ENCODE measurements at places on chromosomes 6 and 20. TPM values are rescaled to one million over a fixed set of nuclear protein-coding genes. Genes with fewer than 3 reads are reported as not detected.

DNA sequence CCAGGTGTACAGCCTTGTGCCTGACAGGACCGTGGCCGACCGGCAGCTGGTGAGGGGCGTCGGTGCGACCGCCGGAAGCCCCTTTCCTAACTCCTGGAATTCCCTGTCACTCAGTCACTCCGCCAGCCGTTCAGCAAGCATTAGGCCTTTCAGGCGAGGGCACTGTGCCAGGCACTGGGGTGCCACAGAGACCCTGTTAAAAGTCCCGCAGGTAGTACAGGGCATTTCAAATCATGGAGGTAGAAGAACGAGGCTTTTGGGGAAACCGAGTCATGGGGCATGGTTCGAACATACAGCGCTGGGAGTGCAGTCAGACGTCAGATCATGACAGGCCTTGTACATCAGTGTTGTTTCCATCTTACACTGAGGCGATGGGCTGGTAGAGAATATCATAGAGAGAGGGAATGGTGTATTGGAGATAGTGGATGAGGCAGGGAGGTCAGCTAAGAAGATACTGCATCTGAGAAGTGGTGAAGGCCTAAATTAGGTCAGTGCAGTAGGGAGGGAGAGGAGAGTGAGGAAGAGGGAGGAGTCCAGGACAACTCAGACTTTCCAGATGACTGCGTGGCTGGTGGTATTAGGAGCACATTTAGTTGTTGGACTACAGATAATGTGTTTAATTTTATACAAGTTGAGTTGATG is 892 bp upstream of the DXO start:
- H3K27me3 ChIP-seq = no peaks in the 10 kb centered on the region
- H3K4me1 ChIP-seq = peaks cover 21% of the 10 kb centered on the region
- H3K4me3 ChIP-seq = peak overlapping the region; percentile 86
- peak; percentile 66 for DNase-seq

DNA sequence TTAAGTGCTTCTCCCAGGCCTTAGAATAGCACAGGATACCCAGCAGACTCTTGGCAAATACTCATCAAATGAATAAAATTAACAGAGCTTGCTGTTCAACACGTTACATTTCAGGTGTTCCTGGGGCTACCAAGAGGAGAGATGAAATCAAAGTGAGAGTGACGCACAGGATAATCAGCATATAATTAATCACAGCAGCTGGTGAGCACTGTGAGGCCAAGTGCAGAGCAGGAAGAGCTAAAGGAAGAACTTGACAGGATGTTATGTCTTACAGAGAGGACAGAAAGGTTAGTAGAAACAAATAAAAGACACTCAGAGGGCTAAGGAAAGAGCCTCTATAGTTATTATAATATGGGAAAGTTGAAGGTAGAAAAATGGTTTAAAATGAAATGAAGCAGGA is 8.8 kb downstream of the PPIL1 start:
- H3K36me3 ChIP-seq = peaks cover 33% of the 10 kb centered on the region
- DNase-seq = no peak
- H3K27me3 ChIP-seq = no peaks in the 10 kb centered on the region
- H3K4me3 ChIP-seq = no peak overlapping the region
- H3K4me1 ChIP-seq = peaks cover 4% of the 10 kb centered on the region

The PRPH2 gene
- polyA plus RNA-seq = 5.4 TPM

DNA sequence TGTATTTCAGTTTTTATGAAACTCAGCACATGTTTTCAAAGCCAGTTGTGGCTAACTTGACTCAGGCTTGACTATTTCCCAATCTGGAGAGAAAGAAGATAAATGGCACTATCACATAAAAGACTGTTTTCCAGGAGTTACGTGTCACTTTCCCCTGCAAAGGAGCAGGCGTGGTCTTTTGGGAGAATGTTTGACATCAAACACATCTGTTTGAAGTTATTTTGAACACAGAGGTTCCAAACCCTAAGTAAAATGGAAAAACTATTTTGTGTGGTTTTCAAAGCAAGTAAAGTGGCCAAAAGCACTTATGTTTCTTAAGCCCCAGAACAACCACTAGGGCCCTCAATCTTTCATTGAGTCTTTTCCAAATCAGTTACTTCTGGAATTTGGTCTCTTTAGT is 89.7 kb downstream of the FOXF2 start:
- peaks cover 4% of the 10 kb centered on the region for H3K27me3 ChIP-seq
- no peaks in the 10 kb centered on the region for H3K4me1 ChIP-seq

DNA sequence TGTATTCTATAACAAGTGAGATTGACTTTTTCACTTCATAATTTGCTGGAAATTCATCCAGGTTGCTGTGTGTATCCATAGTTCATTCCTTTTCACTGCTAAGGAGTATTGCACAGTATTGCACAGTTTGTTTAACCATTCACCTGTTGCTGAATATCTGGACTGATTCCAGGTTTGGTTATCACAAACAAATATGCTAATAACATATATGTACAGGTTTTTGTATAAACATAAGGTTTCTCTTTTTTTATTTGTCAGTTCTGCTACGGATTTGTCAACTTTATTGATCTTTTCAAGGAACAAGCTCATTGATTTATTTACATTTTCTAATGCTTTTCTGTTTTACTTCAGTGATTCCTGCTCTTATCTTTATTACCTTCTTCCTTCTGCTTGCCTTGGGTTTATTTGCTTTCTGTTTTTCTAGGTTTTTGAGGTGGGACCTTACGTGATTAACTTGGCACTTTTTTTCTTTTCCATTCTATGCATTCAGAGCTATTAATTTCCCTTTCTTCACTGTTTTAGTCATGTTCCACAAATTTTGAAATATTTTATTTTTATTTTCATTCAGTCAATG is 117.0 kb upstream of the OGFRL1 start:
- H3K4me3 ChIP-seq = no peak overlapping the region
- no peak overlapping the region for H3K27ac ChIP-seq
- no peaks in the 10 kb centered on the region for H3K4me1 ChIP-seq
- no peaks in the 10 kb centered on the region for H3K36me3 ChIP-seq
- DNase-seq = no peak
- no peaks in the 10 kb centered on the region for H3K27me3 ChIP-seq

The SLPI gene
- not detected for polyA plus RNA-seq

The GRM1 gene
- polyA plus RNA-seq = 0.05 TPM

The SEMG1 gene
- polyA plus RNA-seq = not detected

GRCh38 chr20:38844963-38845362 is 39.5 kb downstream of the PPP1R16B start:
- peaks cover 2% of the 10 kb centered on the region for H3K27me3 ChIP-seq
- no peaks in the 10 kb centered on the region for H3K36me3 ChIP-seq
- H3K4me3 ChIP-seq = no peak overlapping the region
- no peak for DNase-seq
- H3K4me1 ChIP-seq = no peaks in the 10 kb centered on the region
- no peak overlapping the region for H3K27ac ChIP-seq

DNA sequence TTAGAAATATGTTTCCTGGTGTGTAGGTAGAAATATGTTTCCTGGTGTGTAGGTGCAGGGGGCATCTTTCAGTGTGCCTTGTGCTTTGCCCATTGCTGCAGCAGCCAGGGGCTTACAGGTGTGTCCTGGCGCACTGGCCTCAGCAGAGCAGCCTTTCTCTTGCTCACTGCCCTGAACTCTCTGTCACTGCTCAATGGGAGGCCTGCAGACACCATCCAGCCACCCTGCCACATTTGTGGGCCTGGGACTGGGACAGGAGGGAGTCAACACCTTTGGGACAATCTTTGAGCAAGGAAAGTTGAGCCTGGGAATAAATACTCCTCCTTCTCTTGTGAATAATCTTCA is 62.4 kb upstream of the RBM24 start:
- H3K4me3 ChIP-seq = no peak overlapping the region
- H3K27ac ChIP-seq = no peak overlapping the region
- no peak for DNase-seq
- no peaks in the 10 kb centered on the region for H3K36me3 ChIP-seq

DNA sequence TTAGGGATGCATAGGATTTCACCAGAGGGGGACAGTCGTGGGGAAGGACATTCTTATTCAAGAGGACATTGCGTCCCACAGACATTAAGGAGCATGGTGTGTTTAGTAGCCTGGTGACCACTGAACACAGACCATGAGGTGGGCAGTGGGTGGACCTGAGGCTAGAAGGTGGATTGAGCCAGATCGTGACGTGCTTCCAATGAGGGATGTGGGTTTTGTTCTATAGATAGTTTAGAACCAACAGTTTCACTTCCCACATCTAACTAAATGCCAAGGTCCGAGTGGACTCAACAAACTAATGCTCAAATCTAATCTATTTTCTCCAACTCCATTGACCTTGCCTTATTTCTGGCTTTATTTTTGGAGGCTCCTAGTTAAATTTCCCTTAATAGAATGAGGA is 58.5 kb downstream of the OGFRL1 start:
- no peaks in the 10 kb centered on the region for H3K27me3 ChIP-seq
- H3K4me1 ChIP-seq = no peaks in the 10 kb centered on the region
- H3K4me3 ChIP-seq = no peak overlapping the region

DNA sequence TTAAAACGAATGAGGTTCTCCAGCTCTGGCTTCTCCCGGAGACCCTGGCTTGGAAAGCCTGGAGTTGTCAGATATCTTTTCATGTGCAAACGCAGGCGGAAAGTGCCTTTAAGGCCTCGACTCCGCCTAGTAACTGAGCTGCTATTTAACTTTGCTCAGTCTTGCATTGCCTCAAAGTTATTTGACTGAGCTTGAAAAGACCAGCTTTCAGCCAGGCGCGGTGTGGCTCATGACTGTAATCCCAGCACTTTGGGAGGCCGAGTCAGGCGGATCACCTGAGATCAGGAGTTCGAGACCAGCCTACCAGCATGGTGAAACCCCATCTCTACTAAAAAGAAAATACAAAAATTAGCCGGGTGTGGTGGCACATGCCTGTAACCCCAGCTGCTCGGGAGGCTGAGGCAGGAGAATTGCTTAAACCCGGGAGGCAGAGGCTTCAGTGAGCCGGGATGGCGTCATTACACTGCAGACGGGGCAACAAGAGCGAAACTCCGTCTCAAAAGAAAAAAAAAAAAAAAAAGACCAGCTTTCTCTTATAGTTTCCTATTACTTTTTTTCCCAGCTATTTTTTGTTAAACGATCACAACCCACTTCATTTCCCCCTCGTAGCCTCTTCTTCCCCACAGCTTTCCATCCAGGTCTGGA is 1.9 kb downstream of the GCNT2 start:
- DNase-seq = no peak
- no peaks in the 10 kb centered on the region for H3K36me3 ChIP-seq
- no peak overlapping the region for H3K4me3 ChIP-seq
- no peaks in the 10 kb centered on the region for H3K27me3 ChIP-seq

- no peaks in the 10 kb centered on the region for H3K4me1 ChIP-seq
- H3K4me3 ChIP-seq = no peak overlapping the region
- H3K27me3 ChIP-seq = no peaks in the 10 kb centered on the region
- H3K36me3 ChIP-seq = no peaks in the 10 kb centered on the region
- no peak for DNase-seq
Observed at GRCh38 chr6:14573703-14574290, 456.2 kb downstream of the CD83 start.

DNA sequence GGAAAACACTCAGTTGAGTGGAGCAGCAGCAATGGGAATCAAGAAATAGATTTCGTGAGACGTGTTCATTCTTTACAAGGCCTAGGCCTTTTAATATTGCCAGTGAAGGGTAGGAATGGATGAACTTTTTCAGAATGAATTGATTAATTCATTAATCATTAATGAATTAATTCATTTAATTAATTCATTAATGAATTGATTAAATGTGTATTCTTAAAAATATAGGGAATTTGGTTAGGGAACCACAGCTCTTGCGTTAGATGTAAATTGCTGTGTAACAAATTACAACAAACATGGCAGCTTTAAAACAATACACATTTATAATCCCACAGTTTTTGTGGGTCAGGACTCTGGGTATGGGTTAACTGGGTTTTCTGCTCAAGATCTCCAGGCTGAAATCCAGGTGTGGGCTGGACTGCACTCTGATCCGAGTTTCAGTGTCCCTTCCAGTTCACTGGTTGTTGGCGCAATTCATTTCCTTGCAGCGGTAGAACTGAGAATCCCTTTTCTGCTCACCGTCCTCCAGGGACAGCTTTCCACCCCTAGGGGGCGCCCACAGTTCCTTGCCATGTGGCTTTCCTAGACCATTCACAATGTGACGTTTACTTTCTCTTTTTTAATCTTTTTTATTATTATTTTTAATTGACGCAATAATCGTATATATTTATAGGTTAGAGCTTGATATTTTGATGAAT is 32.8 kb upstream of the BCAS1 start:
- H3K4me3 ChIP-seq = no peak overlapping the region
- no peaks in the 10 kb centered on the region for H3K27me3 ChIP-seq
- no peaks in the 10 kb centered on the region for H3K36me3 ChIP-seq
- H3K4me1 ChIP-seq = no peaks in the 10 kb centered on the region
- H3K27ac ChIP-seq = no peak overlapping the region
- DNase-seq = peak; percentile 37

DNA sequence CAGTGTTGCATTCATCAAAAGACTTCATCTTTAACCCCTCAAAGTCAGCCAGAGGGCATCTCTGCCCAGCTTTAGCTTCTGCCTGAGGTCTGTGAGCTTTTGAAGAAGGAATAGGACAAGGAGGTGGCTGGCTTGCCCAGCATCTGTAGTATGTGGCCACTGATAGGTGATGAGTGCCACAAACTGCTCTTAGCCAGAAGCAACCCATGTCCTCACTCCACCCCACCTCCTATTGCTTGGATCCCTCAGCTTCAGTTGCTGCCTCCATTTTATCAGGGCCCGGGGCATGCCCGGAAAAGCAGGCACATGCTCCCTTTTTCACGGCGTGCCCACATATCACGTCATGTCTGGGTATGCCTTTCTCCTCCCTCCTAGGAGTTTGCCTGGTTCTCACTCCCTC is 11.9 kb upstream of the EFCAB8 start:
- no peak overlapping the region for H3K27ac ChIP-seq
- H3K36me3 ChIP-seq = peaks cover 70% of the 10 kb centered on the region
- H3K4me3 ChIP-seq = no peak overlapping the region
- no peaks in the 10 kb centered on the region for H3K4me1 ChIP-seq
- DNase-seq = no peak

The AK9 gene
- 9.0 TPM for polyA plus RNA-seq

DNA sequence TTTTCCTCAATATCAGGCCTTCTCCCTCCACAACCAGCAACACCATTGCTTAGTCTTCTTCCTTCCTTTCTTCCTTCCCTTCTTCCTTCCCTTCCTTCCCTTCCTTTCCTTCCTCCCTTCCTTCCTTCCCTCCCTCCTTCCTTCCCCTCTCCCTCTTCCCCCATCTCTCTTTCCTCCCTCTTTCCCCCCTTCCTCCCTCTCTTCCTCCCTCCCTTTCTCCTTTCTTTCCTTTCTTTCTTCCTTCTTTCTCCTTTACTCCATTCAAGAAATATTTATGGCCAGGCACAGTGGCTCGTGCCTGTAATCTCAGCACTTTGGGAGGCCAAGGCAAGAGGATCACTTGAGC is 66.4 kb upstream of the SIRPA start:
- H3K27me3 ChIP-seq = peaks cover 6% of the 10 kb centered on the region
- H3K4me1 ChIP-seq = peaks cover 37% of the 10 kb centered on the region
- DNase-seq = no peak
- no peak overlapping the region for H3K4me3 ChIP-seq
- H3K36me3 ChIP-seq = no peaks in the 10 kb centered on the region
- H3K27ac ChIP-seq = peak overlapping the region; percentile 20

- H3K4me1 ChIP-seq = peaks cover 20% of the 10 kb centered on the region
- DNase-seq = peak; percentile 69
- H3K27me3 ChIP-seq = no peaks in the 10 kb centered on the region
- H3K36me3 ChIP-seq = no peaks in the 10 kb centered on the region
- no peak overlapping the region for H3K27ac ChIP-seq
Observed at GRCh38 chr6:7269816-7270215, 43.2 kb downstream of the SSR1 start.

All from muscle of leg (tissue), 16 donors.